ENCODE measurements at places on chromosomes 11 and 22.

- DNase-seq = no peak
Observed at GRCh38 chr11:102520514-102520913, 10.0 kb downstream of the MMP7 start.

DNA sequence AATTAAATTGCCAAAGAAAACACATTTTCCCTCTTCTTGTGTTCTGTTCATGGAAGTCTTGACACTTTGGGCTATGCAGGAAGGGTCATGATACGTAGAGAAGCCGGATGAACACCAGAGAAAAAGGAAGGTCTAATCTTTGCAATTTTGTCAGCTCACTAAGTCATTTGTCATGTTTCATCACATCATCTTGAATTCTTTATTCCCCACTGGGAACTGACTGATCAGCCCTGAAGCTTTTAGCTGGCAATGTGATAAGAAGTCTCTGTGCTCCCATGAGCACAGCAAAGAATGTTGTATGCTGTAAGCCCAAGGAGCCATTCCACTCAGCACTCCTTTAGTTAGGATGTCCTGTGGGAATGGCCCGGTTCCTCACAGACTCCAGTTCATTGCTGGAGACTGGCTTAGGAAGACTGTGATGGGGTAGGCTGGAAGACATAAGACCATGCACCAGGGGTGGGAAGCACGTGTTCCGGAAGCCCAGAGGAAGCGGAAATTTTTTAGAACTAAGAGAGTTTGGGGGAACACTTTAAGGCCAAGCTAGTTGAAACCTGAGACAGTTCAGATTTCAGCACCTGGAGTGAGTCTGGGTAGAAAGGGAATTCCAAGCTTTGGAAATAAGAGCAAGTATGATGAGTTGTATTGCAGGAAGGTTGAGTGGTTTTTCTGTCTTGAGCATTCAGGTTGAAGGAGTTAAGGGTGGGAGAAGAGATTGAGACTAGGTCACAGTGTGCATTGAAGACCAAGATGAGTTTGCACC lies 306.7 kb upstream of the MTNR1B start:
- no peak for DNase-seq

- DNase-seq = no peak
Observed at GRCh38 chr11:108204929-108205499, 17.4 kb downstream of the NPAT start.

DNA sequence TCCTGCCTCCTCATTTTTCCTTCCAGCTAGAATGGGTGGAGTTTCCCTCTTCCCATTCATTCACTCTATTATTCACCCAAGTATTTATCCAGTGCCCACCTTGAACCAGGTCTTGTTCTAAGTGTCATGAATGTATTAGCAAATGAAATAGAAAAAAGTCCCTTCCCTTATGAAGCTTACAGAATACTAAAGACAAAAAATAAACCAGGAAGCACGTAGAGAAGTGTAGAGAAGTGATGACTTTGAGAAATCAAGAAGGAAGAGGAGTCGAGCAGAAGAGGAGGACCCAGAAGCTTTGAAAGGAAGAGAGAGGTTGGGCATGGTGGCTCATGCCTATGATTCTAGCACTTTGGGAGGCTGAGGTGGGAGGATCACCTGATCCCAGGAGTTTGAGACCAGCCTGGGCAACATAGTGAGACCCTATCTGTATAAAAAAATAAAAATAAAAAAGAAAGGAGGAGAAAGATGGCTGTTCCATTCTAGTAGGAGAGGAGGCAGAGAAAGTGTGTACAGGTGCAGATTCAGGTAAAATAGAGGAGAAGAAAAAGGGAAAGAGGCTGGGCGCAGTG lies 17.1 kb upstream of the SYVN1 start:
- DNase-seq = no peak

DNA sequence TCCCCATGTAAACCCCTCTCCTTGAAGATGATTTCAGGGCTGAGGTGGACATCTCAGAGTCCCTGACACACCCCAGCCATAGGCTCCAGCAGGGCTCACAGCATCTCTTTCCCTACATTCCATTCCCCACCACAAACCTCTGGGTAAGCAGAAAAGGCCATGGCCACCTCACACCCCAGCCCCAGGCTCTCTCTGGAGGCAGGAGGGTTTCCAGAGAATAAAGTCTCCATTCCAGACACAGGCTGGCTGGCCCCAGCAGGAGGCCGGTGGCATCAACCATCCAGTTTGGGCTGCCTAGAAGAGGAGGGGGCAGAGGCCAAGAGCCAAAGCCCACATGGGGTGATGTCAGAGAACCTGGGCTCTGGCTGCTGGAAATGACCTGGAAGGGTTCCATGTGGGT lies 61.4 kb downstream of the TP53I11 start:
- no peak for DNase-seq

DNA sequence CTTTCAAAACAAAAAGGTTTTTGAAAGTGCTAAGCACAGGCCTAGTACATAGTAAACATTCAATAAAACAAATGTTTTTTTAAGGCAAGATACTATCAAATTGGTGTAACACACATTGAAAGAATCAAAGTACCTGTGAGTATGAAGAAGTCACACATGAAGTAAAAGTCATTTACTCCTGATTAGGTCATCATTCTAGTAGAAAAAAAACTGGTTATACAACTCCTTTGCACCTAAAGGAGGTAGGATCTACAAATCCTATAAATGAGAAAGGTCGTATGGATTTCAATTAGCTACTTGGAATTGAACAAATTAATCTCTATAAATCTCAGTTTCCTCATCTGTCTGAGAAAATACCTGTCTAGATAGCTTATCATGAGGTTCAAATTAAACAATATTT lies 80.8 kb downstream of the SIK3 start:
- DNase-seq = no peak

GRCh38 chr11:69400140-69400539 lies 81.3 kb upstream of the LINC01488 start:
- DNase-seq = no peak

DNA sequence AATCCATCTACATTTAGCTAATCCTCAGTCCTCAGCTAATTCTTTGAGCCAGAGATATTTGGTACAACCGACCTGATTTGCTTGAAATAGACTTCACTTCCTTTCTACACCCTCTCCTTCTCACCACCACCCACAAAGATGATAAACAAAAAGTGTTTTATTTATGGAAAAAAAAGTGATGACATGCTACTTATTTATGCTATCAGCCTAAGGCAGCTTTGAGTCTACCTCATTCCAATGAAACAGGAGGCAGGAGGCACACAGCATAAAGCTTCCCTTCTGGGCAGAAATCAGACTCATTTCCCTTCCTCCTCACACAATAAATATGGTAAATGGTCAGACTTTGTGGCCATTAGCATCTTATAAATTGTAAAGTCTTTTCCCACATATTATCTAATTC lies 325.7 kb downstream of the SOX6 start:
- no peak for DNase-seq

- DNase-seq = no peak
Observed at GRCh38 chr11:46672381-46672839, 28.0 kb downstream of the ARHGAP1 start.

DNA sequence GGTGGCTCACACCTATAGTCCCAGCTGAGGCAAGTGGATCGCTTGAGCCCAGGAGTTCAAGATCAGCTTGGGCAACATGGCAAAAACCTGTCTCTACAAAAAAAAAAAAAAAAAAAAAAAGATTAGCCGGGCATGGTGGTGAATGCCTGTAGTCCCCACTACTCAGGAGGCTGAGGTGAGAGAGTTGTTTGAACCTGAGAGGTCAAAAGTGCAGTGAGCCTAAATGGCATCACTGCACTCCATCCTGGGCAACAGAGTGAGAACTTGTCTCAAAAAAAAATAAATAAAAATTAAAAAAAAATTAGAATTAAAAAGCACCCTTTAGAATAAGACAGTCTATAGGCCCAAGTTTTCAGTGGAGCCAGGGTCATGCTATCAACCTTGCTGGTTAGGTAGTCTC lies 95.5 kb downstream of the PDHX start:
- no peak for DNase-seq

- DNase-seq = no peak
Observed at GRCh38 chr11:17457396-17458173, 19.1 kb downstream of the ABCC8 start.

- DNase-seq = no peak
Observed at GRCh38 chr22:23090457-23090835, 20.1 kb downstream of the GNAZ start.

DNA sequence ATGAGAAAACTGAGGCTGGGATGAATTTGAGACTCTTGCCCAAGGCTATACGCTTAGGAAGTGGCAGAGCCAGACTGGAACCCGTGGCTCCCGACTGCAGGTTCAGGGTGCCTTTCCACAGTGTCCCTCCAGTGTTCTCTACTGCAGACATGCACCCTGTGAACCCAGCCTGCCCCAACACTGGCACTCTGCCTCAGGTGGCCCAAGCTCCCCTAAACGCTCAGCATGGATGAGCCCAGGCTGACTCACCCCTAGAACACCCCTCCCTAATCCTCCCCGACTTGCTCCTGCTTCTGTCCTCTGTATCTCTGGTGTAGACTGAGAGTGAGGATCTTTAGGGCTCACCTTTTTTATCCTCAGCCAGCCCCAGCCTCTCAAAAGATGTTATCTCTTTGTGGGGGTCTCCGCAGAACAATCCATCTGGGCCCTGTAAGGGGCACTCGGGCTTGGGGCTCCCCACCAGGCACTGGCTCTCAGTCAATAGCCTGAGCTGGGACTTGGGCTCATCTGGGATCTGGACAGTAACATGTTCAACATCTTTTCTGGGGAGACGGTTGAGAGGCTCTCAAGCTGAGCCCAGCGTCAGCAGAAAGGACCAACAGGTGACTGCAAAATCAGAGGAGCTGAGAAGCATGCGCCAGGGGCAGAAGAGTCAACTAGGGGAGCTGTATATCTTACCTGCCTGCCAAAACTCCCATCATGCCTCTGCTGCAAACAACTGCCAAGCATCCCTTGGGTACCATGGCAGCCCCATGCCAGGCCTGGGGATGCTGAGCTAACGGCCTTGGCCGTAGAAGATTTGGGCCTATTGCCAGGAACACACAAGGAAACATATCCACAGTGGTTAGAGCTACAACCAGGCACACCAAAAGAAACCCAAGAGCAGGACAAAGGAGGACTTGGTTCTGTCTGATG lies 176.2 kb downstream of the BUD13 start:
- DNase-seq = no peak

DNA sequence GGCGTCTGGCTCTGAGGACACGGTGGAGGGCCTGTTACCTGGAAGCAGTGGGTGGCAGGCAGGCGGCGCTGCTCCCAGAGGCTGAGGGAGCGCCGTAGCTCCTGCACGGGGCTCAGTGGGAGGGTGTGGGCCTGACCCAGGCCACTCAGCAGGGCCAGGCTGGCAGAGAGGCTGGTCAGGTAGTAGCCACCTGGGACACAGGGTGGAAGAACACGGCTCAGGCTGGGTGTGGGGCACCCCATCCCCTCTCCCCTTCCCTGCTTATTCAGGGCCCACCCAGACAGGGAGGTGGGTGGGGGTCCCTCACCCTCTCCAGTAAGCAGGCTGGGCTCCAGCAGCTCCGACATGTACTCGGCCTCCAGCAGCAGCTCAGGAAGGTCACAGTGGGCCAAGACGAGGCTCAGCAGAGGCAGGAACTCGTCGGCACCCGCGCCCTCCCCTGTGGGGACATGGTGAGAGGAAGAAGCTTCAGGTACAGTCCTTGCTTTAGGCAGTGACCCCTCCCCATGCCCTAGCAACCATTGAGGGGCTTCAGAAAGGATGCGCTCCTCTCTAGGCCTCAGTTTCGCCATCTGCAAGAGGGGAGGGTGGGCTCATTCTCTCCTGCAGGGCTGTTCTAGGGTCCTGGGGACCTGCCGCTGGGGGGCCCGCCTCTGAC lies 2.9 kb downstream of the RIN1 start:
- DNase-seq = no peak

- DNase-seq = no peak
Observed at GRCh38 chr22:34293324-34293723, 373.0 kb upstream of the LARGE1 start.

GRCh38 chr11:15186146-15186545 lies 71.4 kb downstream of the INSC start:
- no peak for DNase-seq

DNA sequence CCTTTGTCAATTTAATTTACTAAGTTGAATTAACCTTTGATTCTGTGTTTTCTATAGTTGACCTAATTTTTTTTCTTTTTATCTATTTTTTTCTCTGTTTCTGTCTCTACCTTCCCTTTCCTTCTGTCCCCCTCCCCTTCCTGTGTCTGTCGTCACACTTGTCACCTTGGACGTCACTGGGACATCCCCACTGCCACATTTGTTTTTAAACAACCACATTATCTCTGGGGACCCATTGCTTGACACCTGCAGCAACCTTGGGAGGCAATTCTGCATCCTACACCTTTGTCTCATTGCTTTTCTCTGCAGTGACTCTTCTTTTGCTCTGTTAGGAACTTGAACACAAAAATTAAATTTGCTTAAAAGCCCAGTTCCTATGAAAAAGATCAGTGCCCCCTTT lies 51.8 kb upstream of the TTC12 start:
- no peak for DNase-seq

DNA sequence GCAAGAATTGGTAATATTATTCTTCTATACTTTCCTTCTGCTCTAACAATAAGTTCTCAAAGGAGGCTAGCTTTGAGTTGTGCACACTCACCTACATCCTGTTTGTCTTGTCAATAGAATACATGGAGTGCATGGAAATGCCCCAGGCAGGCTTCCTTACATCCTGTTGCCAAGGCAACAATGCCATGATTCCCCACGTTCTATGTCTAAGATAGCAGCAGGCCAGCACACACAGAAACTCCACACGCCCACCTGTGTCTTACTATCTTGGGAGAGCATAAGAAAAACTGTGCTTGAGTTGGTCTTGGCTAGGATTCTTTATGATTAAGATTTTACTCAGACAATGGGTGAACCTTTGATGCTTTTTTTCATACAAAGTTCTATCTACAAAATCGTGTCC lies 379.2 kb downstream of the AASDHPPT start:
- no peak for DNase-seq

DNA sequence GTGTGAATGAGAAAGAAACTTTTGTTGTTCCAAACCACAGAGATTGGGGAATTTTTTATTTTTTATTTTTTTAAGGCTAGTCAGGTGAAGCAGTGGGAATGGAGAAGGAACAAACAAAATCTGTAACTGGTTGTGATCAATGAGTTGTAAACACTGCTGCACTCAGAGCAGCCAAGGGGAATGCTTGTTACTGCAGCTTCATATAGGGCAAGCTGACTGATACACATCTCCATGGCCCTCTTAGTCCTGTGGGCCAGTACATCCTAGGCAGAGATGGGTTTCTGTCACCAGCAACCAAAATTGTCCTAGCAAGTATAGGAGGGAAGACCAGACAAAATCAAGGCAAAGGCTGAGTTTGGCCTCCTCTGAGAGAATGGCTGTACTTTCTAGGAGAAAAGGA lies 306.8 kb downstream of the CTTN start:
- no peak for DNase-seq

- no peak for DNase-seq
Observed at GRCh38 chr22:20009582-20010306, 6.9 kb downstream of the ARVCF start.

- DNase-seq = no peak
Observed at GRCh38 chr11:78714539-78714938, 139.9 kb upstream of the NARS2 start.

- no peak for DNase-seq
Observed at GRCh38 chr11:45924036-45924915, 1.8 kb downstream of the LARGE2 start.

GRCh38 chr11:128467610-128468041 lies 119.7 kb downstream of the ETS1 start:
- peak; percentile 100 for DNase-seq

- DNase-seq = no peak
Observed at GRCh38 chr11:123833095-123833494, 26.9 kb upstream of the OR6M1 start.
